Left hindlimb (tissue), 1 donor: ENCODE measurements at places on chromosomes 3 and 15.

DNA sequence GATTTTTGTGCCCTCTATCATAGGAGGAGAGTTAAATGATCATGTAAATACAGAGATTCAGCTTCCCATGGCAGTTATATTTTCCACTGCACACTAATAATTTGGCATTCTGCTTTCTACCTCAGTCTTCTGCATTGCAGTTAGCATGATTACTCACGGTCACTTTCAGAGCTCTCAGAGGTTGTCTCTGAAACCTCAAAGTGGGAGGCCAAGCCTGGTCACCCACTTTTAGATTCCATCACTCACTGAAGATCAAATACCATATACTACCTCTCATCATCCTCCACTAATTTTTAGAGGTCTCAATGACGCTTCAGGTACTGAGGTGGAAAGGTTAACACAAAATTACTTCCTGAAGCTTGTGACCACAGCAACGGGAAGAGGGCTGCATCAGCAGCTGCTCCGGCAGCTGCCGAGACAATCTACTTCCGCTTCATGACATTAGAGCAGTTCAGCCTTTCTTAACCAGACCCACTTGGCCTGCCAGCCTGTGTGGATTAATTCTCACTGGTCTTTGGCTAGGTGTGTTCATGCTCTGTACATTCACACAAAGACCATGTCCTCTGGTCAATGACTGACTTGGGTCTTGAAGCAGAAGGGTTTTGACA is 416.4 kb upstream of the PDZRN3 start:
- no peak for DNase-seq

GRCh38 chr3:168197162-168197561 is 101.4 kb upstream of the GOLIM4 start:
- no peak for DNase-seq

DNA sequence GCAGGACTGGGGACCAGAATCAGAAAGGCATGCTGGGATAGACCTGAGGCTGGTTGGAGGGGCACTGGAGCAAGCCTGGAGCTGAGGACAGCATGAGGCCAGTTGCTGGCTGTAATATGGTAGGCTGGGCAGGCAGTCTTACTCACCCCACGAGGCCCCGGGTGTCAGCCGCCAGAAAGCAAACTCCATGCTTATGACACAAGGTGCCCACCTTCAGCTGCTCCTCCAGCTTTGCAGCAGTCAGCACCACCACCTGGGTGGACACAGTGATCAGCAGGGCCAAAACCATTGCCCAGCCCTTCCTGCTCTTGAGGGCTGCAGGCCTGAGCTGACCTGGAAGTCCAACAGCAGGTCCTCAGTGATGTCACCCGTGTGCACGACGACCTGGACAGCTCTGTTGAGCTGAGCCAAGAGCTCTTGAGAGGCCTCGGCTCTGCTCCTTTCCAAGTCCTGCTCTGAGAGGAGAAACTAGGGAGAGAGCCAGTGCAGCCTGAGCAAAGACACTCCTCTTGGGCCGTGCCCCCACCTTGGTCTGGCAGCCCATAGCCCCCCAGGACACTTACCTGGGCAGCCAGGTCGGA is 747 bp downstream of the UBA7 start:
- no peak for DNase-seq

GRCh38 chr3:168157099-168157700 is 61.5 kb upstream of the GOLIM4 start:
- DNase-seq, result no peak

DNA sequence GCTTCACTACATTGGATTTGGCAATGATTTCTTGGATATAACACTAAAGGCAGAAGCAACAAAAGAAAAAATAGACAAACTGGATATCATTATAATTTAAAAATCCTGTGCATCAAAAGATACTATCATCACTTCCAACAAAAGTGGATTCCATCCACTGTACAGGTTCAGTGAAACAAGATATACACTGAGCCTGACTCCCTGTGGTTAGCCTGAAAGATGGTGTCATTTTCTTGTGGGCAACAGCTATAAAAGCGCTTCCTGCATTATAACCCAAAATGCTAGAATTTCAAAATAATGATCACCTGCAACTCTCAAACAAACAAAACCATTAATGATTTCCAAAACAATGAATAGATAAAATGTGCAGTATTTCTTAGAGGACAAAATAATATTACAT is 39.6 kb upstream of the TBC1D23 start:
- DNase-seq, result no peak

GRCh38 chr3:188229177-188229576 is 75.2 kb downstream of the LPP start:
- no peak for DNase-seq

DNA sequence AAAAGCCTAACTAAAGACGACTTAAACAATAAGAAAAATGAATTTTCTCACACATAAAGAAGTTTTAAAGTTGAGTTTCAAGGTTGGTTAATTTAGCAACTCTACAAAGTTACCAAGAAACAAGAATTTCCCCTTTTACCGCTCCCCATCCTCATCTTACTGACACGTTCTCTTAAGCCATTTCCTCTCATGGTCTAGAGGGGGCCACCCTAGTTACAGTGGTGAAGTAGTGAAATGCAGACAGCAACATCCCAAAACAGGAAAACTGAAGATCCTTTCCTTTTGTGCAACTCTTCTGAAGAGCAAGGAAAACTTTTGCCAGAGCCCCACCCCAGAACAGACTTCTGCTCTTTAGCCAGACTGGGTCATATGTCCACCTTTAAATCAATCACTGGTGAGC is 17.3 kb upstream of the SOX14 start:
- DNase-seq, result no peak

DNA sequence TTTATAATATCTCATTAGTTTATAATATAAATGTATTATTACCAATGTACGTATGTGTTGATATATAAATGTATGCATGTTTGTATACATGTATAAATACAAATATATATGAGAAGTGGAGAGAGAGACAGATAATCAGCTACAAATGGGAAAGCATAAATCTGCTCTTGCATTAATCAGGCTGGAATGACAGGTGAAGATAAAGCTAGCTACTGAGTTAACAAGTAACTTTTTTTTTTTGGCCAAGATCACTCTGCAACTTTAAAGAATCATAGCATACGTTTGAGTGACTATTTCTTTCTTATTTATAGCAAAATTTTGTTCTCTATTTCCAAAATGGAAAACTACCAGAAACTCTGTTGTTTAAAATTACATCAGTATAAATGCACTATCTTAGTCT is 422.8 kb downstream of the SI start:
- no peak for DNase-seq

DNA sequence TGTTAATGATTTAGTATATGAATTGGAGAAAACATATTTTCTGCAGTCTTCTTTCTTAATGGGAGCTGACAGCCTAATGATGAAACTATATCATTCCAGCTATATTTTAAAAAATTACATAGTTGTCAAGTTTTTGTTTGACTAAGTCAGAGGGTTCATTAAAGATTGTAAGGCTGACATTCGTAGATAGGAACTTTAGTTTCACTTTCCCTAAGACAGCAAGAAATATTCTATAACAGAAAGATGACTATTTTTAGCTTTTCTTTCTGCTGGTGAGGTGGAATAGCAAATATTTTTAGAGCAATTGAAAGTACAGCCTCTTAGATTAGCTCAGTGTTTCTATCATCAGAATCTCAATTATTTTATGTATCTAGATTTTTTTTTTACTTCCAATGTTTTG is 60.2 kb downstream of the PIAS1 start:
- DNase-seq, result no peak

DNA sequence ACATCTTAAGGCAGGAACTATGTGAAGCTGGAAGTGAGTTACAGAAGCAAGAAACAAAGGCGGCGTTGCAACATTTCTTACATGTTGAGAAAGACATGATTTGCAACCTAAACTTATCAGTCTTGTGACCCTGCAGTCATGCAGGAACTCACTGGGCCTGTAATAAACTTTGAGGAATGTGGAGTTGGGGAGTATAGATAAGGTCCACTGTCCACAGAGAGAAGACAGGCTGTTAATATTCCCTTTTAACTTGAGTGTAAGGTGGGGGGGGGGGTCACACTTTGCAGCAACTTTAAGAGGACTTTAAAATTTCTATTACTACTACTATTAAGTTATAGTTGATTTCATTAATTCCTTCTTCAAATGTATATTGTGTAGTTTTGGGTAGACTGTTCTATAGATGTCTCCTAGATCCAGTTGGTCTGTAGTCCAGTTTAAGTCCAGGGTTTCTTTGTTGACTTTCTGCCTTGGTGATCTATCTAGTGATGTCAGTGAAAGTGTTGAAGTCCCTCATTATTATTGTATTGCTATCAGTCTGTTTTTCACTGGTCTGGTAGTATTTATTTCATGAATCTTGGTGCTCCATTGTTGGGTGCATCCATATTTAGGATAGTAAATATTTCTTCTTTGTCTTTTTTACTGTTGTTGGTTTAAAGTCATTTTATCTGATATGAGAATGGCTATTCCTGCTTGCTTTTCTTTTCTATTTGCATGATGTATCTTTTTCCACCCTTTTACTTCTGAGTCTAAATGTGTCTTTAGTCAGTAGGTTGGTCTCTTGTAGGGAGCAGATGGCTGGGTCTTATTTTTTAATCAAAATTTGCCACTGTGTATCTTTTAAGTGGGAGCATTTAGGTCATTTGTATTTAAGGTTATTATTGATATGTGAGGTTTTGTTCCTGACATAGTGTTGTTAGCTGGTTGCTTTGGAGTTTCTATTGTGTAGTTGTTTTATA is 15.6 kb upstream of the FAM98B start:
- DNase-seq, result no peak

GRCh38 chr15:51731549-51732267 is 5.7 kb downstream of the LYSMD2 start:
- DNase-seq, result no peak

DNA sequence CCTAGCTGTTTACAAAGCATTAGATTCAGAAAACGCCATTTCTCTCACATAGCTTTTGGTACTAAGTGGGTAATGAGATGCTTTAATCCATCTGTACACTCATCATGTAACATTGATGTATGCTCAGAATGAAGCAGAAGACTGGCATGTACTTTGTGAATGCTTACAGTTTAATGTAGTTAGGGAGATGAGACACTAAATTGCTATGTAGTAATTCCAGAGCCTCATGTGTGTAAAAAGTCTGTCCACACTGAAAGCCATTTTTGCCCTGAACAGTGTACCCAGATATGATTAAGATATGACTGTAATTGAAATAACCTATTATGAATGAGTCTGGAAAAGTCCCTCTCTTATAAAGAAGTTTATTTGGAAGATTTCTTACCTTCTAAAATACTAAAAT is 66.5 kb downstream of the ARMC8 start:
- no peak for DNase-seq
